ENCODE measurements at places on chromosomes 3 and 15.

DNA sequence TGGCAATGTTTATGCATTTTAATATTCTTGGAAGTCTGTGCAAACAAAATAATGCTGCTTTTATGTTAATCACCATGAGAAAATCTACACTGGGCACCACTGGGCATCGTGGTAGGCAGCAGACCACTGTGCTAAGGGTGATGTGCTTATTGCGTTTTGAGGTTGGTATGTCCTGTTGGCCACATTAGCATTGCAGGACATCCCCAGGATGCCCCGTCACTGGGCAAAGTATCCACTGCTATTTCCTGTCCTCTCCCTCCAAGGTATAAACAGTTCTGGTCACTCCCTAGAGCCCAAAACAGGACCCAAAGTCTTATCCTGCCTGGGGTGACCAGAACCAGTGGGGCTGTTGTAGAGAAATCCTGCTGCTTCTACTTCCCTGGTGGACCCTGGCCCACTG is 284.2 kb upstream of the ROPN1 start:
- DNase-seq: no peak

- no peak for DNase-seq
Observed at GRCh38 chr15:65660927-65661326, 39.2 kb downstream of the SLC24A1 start.

DNA sequence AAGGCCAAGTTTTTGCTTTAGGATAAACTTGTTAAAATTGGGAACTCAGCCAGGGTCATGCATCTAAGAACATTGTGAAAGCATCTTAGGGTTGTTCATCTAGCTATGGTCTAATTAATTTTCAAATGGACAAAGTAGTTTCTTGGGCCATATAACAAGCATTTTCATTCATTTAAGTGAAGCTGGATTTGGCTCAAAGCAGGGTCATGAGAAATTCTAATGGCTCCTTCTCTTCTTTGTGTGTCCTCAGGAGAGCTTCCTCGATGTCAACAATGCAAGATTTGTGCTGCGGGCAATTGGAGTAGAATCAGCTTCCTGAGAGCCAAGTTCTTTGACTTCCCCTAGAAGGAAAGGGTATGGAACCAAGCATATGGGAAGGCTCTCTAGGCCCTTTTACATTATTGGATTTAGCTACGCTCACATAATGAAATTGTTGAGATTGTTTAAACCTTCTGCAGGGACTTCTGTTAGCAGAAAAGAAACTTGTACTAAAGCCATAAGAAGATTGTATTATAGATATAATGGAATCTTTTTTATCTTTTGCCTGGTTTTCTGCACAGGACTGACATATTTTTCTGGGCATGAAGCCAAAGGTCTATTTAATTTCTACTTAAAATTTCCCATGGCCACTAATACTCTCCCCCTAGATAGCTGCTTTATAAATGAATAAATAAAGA is 1.8 kb upstream of the SAMMSON start:
- DNase-seq: no peak

DNA sequence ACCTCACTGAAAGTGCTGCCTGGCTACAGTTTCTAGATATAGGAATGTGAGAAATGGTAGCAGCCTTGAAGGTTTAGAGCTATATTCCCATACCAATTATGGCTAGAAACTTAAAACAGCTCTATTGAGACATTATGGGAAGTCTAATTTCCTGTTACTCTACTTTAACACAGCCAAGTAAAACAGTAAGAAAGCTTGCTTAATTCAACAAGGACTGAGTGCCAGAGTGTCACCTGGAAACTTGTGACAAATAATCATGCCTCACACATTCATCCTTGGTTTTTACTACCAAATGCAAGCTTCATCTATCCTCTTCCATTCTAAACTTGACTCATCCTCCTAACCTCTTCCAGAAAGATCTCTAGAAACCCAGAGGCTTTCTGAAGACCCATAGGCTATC is 41.7 kb downstream of the UBE3A start:
- no peak for DNase-seq

DNA sequence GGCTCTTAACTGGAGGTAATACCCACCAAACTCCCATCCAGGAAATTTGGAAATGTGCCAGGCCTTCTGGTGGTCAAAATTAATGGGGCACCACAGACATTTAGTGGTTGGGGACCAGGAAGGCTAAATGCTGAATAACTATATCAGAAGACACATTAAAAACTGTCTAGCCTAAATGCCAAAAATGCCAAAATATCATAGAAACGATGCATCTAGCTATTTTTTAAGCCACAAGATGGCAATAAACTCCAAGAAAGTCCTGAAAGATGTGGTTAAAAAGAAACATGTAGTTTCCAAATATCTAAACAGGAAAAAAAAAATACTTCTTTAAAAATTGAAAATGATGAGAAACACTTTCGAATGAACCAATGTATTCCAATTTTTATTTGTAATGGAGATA is 19.9 kb downstream of the CCDC14 start:
- DNase-seq: no peak

- no peak for DNase-seq
Observed at GRCh38 chr15:47505712-47506328, 211.5 kb upstream of the SEMA6D start.

DNA sequence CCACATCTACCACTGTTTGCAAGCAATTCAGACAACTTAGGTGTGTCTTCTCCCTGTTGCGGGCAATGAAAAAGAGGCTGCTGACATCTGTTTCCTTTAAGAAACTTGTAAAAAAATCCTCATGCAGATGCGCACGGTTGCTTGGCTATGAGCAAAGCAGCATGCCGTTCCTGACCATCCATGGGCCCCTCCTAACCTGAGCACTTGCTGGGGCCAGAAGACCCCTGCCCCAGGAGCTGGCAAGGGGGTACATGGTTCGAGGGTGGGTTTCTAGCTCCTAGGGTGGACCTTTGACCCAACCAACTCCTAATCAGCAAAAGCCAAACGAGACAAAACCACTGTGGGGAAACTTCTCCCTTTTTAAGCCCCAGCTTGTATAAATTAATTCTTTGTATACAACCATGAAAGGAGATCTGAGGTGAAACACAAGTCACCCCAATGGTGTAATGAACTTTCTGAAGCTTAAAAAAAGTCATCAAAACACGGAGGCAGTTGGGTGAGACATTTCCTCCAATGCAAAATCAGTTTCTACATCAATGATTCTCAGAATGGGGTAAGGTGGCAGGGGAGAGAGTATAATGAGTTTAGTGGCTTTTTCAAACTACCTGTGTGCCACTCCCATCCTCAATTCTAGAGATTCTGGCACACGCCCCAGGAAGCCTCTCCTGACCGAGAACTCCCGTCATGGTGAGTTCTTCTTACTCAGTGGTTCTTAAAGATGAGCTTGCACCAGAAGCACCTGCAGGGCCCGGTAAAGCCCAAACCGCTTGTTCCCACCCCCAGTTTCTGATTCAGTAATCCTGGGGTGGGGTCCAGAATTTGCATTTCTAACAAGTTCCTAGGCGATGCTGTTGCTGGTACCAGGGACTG is 44.1 kb downstream of the CPN2 start:
- DNase-seq: no peak

GRCh38 chr3:123552095-123552714 is 32.6 kb downstream of the HACD2 start:
- DNase-seq: no peak

DNA sequence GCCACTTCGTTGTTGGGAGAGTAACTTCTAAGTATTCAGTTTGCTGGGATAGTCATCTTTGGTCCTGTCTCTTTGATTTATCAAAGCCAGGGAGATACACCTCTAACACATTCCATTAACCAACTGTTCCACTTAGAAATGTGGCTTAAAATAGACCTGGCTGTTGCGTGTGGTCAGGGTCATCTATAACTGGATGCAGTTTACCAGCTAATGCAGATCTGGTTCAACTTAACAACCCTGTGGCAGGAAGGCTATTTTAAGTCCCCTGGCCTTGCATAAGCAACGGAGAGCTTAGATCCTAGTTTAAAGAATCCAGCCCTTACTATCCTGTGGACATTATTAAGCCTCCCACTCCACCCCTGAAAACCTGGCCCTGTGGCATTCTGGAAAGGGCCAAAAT is 28.1 kb upstream of the CAPN3 start:
- no peak for DNase-seq

DNA sequence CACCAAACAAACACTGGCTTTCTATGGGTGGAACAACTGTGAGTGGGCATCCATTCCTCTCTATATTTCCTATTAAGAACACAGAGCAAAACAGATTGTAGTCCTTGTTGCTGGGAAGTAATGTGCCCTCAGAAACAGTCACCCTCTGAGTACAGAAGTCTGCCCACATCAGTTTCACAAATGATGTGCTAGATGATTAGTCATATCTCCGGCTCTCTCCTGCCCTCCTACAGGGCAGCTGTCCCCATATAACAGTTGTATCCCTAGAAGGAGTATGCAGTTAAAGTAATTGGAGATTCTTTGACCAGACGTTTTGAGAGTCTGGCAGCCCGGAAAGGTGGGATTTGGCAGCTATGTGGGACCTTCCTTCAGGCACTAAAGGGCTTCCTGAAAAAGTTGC is 159.9 kb downstream of the APBA2 start:
- no peak for DNase-seq

DNA sequence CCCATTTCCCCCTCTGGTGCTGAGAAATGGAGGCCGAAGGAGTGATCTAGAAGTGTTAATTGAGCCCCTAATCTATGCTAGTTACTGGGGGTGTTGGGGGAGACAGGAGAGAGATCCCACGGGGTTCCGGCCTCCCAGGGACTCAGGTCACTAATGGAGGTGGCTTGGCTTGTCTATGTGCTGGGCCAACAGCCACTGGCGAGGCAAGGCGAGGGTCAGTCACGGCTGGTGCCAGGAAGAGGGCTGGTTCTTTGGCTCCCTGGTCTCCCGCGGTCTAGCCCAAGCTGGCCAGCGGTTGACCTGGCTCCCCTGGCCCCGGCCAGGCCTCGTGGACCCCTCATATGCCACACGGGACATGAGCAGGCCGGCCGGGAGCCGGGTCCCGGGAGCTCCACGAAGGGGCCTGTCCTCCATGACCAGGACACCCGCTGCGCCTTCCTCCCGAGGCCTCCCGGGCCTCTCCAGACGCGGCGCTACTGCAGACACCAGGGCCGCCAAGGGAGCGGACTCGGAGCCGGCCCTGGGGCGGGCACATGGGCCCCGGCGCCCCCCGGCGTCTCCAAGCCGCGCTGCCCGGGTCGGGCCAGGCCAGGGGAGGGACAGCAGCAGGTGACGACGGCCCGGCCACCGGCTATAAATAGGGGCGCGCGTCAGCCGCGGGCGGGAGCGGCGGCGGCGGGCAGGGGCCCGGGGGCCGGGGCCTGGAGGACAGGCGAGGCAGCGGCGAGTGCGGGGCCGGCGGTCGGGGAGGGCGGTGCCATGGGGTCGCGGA is at the start of gene ALPK3:
ALPK3 (plus strand) TSS at position 663 of the 772 bp plus-strand sequence; CDS start at position 760, 97 bp downstream.
- DNase-seq: no peak

DNA sequence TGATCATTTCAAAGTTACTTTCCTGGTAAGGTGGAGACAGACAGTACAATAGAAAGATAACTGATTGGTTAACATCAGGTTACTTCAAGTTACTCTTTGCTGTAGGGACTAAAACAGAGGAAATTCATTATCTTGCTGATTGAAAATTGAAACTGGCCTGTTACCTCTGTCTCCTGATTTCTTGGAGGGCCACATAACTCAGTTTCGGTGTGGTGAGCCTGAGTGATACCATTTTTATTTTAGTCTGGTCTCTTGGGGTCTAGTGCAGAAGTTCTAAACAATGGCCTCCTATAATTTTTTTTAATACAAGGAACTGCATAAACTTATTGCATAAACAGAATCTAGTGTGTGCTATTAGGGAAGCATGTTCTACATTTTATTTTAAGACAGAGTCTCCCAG is 1.2 kb upstream of the ICE2 start:
- no peak for DNase-seq

- no peak for DNase-seq
Observed at GRCh38 chr15:74278207-74278606, 42.1 kb downstream of the CCDC33 start.

- no peak for DNase-seq
Observed at GRCh38 chr3:12443781-12444522, 40.3 kb upstream of the TSEN2 start.

- DNase-seq: no peak
Observed at GRCh38 chr3:58625196-58625824, 41.3 kb downstream of the FAM3D start.

GRCh38 chr3:37693511-37694283 is 168.0 kb upstream of the CTDSPL start:
- DNase-seq: no peak

DNA sequence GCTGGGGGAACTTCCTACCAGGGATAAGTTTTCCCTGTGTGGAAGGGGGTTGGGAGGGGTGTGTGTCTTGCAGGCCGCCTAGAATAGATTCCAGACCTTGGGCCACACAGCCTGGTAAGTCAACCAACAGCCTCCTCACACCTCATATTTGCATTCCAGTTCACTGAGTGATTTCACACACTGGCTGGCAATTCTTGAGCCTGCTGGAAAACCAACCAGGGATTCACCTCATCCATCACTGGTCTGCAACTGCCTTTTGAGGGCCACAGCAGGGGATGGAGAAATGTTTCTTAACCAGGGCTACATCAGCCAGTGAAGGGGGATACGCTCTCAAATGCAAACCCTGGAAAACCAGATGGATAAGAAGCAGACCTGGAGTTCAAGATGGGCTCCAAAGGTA is 2.0 kb downstream of the FSTL1 start:
- DNase-seq: no peak

DNA sequence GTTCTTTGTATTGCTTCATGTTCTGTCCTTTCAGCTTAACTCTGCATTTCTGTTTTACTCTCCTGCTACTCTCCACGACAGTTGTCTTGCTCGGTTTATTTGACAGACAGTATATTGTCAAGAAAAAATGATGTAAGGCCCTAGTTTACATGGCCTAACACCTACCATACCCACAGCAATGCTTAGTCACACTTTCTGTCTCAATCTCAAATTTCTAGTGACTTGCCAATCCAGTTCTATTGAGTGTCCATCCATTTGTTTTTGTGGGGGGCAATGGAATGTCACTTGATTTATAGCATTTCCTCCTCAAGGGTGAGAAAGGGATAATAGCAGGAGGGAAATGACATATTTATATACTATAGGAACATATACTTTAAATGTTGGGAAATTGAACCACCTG is 676.2 kb downstream of the NAALADL2 start:
- DNase-seq: no peak

DNA sequence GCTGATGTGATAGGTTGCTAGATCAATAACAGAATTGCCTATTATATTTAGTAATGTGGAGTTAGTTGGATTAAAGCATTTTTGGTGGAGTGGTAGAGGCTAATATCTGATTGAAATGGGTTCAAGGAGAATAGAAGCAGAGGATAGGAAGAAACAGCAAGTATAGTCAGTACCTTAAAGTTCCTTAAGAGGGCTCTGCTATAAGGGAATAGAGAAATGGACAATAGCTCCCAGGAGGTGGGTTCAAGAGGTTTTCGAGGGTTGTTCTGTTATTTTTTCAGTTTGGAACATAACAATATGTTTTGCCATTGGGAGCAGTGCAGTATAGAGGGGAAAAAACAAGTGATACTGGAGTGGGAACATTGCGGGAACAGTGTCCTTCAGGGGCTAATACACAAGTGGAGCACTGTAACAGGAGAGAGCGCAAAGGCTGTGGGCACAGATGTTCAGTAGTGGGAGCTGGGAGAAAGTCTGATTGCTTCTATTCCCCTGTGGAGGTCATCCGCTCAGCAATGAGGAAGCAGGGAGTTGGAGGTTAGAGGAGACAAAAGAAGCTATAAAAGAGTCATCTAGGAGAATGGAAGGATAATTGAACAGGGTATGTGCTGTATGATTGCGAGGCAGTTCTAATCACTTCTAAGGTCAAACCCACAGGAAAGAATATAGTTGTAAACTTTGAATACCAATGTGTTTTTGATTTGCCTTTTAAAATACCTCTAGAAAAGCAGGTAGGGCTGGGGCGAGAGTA is 3.3 kb downstream of the MRPS11 start:
- no peak for DNase-seq

- DNase-seq: no peak
Observed at GRCh38 chr3:150218236-150218635, 189.9 kb upstream of the TSC22D2 start.
